ENCODE measurements at places on chromosomes 5 and 9. TPM values are rescaled to one million over a fixed set of nuclear protein-coding genes. Genes with fewer than 3 reads are reported as not detected.
A peak's percentile ranks its signal among the peaks of the same experiment; 100 is the strongest.

The FBXO10 gene
- total RNA-seq, result 17.0 TPM

DNA sequence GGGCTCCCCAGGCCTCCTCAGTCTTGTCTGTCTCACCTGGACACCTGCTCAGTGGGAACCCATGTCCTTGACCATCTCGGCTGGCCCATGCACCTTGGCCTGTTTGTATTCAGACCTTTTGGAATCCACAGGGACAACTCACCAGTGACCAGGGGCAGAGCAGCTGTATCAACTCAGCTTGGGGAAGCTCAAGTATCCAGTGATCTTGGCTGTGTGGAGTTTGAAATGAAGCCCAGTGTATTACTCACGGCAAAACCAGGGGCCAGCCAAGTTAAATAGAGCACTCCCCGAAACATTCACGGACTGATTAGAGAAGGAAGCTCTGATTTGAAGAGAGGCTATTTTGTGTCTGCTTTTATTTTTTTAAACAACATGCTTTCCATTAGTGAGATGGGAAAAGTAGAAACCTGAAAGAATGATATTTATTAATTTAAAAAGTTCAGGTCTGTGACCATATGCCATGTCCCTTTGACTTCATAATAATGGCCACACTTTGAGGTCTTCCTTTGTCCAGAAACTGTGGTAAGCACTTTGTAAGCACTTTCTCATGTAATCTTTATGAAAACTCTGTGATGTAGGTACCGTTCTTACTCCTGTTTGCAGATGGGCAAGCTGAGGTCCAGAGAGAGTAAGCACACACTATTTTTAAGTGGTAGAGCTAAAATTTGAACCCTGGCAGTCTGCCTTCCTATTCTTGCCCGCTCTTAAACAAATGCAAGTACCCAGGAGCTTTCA is 656.5 kb downstream of the BNC2 start:
- peak; percentile 84 for DNase-seq

The PCDHB10 gene
- total RNA-seq, result 0.70 TPM

DNA sequence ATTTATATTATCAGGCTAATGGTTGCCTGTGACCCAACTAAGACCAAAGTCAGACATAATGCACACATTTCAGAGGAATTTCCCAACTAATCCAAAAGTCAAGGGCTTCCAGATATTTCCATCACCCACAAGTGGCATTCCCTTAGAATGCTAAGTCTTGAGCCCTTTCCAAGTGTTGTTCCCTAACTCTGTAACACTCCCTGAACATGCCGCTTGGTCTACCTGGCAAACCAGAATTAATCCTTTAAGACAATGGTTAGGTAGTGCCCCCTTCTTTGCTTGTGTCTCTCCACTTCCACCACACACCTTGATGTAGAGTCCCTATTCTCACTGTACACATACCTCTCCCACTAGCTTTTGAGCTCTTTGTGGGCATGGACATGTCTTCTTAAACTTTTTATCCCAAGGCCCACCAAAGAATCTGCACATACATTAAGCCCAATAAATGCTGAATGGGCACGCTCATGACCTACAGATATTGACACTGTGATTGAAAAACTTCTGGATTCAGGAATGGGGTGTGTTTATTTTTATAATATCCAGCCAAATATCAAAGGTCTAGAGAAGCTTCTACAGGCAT is 37.8 kb upstream of the IFNE start:
- DNase-seq, result no peak
